ENCODE measurements at places on chromosomes 12 and 14. TPM values are rescaled to one million over a fixed set of nuclear protein-coding genes. Genes with fewer than 3 reads are reported as not detected.

The TAS2R9 gene
- not detected for total RNA-seq

The FOXA1 gene
- total RNA-seq = 5.2 TPM

The SLC25A47 gene
- total RNA-seq = not detected

The YARS2 gene
- total RNA-seq = 29.0 TPM

- DNase-seq = no peak
Measured at GRCh38 chr12:86572455-86572854, 316.3 kb upstream of the MGAT4C start.

- DNase-seq = no peak
Measured at GRCh38 chr12:92601176-92601575, 101.6 kb upstream of the PLEKHG7 start.

- DNase-seq = no peak
Measured at GRCh38 chr14:70886421-70887206, 20.6 kb upstream of the PCNX1 start.

DNA sequence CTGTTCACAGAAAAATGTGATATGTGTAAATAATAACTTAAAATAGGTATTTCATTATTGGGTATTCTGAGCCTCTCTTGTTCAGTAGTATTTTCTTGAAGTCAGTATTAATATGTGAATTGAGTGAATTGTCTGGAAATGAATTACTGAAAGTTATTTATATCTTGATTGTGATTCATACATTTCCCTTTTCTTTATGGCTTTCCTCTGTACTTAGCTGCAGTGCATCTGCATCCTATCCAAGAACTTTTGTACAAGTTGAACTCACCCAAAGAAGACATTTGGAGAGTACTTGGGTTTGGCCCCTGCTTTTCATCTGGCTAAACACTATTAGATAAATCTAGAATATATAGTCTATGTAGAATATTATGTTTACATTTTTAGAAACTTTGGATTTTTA lies 326.0 kb downstream of the RAD51B start:
- no peak for DNase-seq

DNA sequence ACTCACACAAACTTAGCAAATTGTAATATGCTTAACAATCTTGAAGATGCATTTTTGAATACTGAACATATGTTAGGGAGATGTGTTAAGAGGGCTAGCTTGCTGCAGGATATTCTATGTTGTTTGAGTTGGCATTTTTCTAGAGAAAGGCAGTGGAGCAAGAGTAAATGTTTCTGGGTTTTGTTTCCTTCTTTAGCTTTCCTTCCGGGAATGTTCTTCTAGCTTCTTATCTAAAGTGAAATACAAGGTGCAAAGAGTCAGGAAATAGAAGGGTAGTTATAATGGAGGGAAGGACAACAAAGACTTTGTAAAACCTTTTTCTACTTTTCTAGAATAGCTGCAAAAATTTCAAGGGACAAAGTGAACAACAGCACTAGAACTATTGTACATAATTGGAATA lies 77.6 kb upstream of the KCNH3 start:
- no peak for DNase-seq

- DNase-seq = no peak
Measured at GRCh38 chr12:98360401-98360800, 155.0 kb upstream of the TMPO start.

DNA sequence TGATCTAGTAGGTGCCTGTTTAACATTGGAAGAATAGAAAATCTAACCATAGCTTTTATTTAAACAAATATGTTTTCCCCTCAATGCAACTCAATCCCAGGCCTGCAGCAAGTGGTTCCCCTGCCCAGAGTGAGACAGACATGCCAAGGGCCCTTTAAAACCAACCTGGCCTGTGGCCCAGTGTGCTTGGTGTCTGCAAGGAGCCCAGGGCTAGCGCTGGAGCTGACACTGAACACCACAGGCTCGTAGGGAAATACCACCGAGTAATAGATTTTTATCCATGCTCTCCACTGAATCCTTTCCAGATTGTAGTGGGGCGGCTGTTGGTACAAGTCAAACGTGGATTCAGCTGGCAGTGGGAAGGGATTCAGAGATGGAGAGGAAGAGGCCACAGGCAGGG lies 95.6 kb upstream of the NRXN3 start:
- DNase-seq = no peak
